ENCODE measurements at places on chromosomes 2 and 18. TPM values are rescaled to one million over a fixed set of nuclear protein-coding genes. Genes with fewer than 3 reads are reported as not detected.

The RUFY4 gene
- total RNA-seq, result not detected

The NR4A2 gene
- total RNA-seq, result 5.6 TPM

The TFCP2L1 gene
- total RNA-seq, result 1.00 TPM

The FMNL2 gene
- 0.27 TPM for total RNA-seq

The CASP8 gene
- 21.6 TPM for total RNA-seq

DNA sequence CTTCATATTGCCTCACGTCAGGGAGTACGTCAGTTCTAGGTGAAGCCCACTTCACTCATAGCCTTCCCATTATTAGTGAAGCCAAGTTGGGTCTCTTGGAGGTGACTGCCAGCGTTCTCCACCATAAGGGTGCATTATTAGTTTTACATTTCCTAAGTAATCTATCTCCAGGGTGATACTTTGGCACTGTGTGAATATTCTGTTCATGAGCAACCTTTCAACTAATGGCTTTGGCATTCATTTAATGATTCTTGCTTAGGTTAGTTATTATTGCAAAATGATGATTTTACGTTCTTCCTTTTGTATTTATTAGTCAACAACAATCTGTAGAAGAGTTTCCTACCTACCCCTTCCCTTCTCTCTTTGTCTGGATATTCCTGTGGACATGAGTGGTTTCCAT, 97.5 kb downstream of the MAP4K4 start:
- DNase-seq, result no peak

- no peak for DNase-seq
These were observed 899.7 kb upstream of the VRK2 start for GRCh38 chr2:57146951-57147350.

DNA sequence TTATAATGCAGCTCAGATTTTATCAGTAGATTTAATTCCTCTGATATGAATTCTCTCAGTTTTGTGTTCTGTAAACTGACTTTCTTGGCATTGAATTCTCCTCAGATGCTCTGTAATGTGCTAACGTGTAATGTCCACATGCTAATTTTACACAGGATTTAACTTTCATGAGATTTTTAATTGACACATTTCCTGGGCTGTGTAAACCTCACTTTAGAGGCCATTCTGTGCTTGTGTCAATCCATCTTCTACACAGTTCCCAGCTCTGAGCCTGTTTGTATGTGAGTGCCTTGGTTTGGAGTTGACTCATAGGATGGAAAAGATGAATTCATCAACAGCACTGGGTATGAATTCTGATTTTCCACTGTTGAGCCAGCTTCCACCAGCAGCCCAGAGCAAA, 476.7 kb upstream of the GCFC2 start:
- no peak for DNase-seq

- no peak for DNase-seq
These were observed 274.4 kb downstream of the ERBB4 start for GRCh38 chr2:212264187-212264586.

GRCh38 chr18:36708366-36708765, 120.4 kb downstream of the TPGS2 start:
- DNase-seq, result no peak

DNA sequence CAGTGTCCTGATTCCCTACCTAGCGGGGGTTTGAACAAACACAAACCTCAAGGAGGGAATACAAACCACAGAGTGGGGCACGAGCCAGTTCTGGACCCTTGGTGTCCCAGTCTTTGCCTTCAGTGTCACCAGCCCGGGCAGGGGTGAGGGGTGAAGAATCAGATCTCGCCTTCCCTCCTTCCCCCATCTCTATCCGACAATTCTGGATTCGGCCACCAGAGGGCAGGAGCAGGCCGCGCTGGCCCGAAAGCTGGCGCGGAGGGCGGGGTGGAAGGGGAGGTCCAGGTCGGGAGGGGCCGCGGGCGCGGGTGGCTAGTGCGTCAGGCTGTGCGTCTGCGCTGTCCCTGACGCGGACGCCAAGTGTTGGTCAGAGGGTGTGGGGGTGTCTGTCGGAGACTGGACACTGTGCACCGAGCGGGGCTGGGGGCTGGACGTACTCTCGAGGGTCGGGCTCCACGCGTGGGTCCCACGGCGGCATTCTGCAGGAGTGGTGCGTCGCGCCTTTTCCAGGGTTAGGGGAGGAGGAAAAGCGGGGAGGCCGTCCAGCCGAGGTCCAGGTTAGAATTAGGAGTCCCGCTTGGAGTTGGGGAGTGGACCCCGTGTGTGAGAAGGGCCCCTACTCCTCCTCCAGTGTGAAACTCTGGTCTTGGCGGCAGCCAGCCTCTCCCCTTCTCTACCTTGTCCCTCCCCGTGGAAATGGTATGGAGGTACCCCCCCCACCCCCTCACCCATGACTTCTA, 2.9 kb upstream of the CRYBA2 start:
- peak; percentile 90 for DNase-seq

DNA sequence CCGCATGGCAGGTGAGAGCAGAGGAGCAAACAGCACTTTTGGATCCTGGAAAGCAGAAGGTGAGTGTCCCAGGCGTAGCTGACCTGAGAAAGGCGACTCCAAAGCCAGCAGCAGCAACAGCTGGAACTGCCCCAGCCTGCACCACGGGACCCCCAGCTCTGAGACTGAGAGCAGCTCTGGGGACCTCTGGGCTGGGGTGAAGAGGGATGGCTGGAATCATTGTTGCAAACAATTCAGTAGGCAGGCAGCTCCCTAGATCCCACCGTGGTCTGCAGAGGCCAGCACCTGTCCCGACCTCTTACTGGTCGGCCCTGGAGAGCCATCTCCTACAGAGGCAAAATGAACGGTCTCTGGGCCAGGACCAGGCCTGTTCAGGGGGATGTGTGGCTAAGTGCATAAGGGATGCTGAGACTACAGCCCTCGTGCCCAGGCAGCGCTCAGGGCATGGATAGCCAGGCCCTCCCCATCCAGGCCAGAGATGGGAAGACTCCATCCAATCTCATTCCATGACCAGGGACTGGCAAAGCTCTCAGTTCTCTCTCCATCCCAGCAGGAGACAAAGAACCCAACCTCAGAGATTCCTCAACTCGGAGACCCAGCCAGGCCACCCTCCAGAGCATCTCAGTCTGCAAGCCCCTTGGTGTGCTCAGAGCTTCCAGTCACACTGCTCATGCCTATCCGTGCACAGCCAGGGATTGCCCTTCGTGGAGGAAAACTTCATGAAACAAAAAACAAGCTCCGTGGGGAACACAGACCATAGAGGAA, 38.2 kb upstream of the ALPP start:
- no peak for DNase-seq

GRCh38 chr2:101806123-101806522, 108.6 kb downstream of the MAP4K4 start:
- peak; percentile 17 for DNase-seq

DNA sequence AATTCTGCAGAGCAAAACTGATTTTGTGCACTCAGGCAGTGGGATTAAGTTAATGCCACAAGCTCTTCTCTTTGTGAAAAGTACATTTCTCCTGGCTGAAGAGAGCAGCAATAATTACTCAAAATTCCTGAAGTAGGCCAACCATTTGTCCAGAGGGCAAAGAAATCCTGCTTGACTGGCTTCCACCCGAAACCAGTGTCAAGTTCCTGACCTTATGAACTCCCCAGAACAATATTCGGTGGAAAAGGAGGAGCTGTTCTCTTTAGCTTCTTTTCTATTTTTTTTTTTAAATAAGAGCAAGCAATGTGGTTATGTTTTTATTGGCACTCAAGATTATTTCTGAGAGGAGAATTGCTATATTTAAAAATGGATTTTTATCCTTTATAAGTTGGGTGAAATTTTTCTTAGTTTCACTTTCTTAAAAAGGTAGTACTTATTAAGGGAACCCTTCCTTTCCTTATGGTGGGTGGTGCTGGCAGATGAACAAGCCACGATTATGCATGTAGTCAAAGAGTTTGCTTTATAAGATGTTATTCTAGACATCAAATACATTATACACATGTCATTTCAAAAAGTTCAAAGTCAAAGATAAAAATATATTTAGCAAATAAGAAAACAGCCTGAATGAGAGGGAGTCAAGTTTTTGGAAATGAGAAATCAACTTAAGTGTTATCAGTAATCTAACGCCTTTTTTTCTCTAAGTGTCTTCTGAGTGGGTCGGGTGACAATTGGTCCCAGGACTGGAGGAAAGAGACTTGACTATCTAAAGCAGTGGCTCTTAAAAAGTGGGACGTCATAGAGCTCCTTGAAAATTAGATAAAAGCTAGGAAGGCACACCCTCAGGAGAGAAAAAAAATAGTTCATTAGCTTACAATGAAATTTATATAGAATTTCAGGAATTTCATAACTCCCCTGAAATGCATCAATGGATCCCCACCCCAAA, 194.5 kb downstream of the IKZF2 start:
- no peak for DNase-seq

- no peak for DNase-seq
These were observed 68.4 kb downstream of the ID2 start for GRCh38 chr2:8750221-8750620.

GRCh38 chr2:238169708-238170251, 11.0 kb downstream of the ERFE start:
- no peak for DNase-seq

DNA sequence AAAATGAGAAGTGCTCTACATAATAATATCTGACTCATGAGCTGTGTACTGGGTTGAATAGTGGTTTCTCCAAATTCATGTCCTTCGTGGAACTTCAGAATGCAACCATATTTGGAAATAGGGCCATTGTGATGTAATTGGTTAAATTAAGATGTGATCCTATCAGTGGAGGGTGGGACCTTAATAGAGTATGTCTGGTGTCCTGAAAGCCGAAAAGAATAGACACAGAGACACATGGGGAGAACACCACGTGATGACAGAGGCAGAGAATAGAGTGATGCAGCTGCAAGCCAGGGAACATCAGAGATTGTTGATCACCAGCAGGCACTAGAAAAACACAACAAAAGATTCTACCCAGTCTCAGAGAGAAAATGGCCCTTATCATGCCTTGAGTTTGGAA, 310.1 kb downstream of the EXOC6B start:
- DNase-seq, result no peak

- no peak for DNase-seq
These were observed 215.8 kb upstream of the ACVR2A start for GRCh38 chr2:147628971-147629421.
